ENCODE measurements at places on chromosomes 12 and 14.

DNA sequence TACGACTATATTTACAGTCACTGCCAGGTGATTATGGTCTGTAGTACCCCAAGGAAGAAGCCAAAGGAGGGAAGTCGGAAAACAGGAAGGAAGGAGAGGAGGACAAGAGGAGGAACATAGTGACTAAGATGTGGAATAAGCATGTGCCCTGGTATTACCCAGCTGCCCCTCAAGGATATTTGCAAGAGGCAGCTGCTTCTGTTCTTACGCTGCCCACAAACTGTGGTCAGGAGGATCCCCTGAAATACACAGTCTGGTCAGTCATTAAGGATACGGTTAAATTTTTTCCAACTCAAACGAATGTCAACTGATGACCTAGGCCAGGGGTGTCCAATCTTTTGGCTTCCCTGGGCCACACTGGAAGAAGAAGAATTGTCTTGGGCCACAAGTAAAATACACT lies 126.5 kb downstream of the CMAS start:
- no peak for DNase-seq

GRCh38 chr12:78483767-78484315 lies 380.7 kb upstream of the SYT1 start:
- no peak for DNase-seq

DNA sequence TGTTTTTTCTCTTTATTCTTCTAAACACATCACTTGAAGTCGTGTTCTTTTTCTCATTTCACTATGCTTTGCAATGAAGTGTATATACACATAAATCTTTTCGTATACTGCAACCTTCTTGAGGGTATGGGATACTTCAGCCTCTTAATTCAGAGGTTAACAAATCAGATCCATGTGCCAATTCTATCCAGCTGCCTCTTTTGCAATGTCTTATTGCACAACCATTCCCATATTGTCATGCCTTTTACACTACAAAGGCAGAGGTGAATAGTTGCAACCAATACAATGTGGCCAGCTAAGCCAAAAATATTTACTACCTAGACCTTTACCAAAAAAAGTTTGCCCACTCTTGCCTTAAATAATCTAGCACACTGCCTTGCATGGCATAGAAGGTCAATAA lies 224.5 kb upstream of the FOXG1 start:
- DNase-seq = no peak

DNA sequence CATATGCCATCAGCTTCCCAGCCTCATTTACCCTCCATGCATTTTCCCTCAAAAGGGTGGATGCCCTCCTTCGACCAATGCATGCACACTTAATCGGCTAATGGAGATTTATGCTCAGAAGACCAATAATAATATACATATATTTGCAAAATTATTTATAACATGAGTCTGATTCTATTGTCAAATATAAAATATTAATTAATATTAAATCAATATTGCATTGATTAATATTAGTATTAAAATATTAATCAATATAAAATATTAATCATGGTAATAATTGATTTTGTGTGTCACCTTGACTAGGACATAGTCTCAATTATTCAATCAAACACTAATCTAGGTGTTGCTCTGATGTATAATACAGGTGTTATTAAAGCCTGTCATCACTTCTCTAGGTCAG lies 1282.5 kb downstream of the TMEM121 start:
- DNase-seq = no peak

DNA sequence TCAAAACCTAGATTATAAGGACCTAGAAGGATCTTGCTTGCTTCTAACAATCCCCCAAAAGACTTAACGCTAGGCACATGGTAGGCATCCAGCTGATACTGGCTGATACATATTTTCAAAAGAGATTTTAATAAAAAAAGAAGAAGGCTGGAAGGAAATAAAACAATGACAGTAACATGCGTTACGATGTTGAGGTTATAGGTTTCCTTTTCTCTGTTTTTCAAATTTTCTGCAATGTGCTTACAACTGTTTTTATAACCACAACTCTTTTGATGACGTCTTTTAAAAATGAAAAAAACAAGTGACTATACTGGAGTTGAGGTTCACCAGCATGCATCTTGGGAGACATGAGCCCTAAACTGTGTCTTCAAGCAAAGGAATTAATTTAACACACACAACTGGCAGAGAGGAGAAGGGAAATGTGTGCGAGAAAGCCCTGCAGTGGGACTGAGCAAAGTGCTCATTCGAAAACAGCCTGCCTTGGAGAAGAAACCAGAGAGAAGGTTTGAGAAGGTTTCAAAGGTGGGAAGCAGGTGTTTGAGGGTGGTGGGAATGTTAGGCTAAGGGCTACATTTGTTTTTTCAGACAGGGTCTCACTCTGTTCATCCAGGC lies 80.4 kb downstream of the DUSP16 start:
- DNase-seq = no peak

- no peak for DNase-seq
These were observed 6.9 kb downstream of the FLRT2 start for GRCh38 chr14:85536833-85537190.

Data from right forelimb (tissue), 1 donor.